ENCODE measurements at places on chromosomes 3 and 15.

DNA sequence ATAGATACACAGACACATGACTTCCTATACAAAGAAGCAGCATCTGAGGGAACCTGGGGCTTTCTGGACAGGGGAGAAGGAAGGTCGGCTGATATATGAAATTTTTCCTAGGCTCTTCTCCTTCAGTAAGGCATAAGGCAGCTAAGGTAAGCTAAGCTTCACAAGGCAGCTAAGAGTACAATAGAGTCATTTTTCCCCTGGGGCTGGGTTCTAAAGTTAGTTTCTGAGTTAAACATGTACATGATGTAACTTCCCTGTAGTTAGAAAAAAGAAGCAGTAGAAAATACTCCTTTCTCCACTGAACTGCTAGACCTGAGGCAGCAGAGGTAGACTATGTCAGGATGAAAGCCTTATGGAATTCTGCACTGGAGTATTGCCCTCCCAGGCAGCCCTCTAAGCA, 109.6 kb downstream of the PLD1 start:
- no peak for DNase-seq

DNA sequence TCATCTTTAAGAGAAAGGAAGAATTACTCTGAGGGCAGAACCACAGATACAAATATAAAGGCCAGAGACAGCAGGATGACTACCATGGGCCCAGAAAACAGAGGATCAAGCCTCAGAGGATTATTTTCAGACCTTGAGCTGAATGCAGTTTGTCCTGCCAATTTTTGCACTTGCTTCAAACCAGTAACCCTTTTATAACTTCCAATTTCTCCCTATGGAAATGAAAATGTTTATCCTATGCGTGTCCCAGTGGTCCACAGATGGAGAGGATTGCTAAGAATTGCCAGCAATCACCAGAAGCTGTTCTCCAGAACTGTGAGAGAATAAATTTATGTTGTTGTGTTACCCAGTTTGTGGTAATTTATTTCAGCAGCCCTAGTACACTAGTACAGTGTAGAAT, 26.4 kb upstream of the MME start:
- DNase-seq = no peak

- DNase-seq = no peak
Observed at GRCh38 chr15:26113296-26113695, 250.2 kb upstream of the ATP10A start.

DNA sequence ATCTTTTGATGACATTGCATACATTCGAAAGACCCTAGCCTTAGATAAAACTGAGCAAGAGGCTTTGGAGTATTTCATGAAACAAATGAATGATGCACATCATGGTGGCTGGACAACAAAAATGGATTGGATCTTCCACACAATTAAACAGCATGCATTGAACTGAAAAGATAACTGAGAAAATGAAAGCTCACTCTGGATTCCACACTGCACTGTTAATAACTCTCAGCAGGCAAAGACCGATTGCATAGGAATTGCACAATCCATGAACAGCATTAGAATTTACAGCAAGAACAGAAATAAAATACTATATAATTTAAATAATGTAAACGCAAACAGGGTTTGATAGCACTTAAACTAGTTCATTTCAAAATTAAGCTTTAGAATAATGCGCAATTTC, 16.7 kb downstream of the KCNMB3 start:
- no peak for DNase-seq

DNA sequence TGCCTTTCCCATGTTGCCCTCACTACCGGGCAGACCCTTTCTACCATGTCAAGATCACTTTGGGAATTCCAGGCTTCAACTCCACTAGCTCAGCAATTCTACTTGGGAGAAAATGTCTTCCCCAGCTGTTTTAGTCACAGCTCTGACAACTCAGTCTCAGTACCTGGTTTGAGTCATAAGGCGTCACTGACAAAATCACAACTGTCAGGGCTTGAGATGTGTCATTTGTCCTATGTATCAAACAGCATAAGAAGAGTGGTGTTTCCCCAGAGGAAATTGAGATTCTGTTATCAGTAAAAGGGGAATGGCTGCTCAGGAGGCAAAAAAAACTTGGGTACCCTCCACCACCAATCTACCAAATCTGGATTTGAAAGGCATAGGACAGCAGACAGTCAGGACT, 594.9 kb upstream of the SUCLG2 start:
- no peak for DNase-seq

GRCh38 chr3:133962849-133963248, 66.9 kb downstream of the SLCO2A1 start:
- no peak for DNase-seq

DNA sequence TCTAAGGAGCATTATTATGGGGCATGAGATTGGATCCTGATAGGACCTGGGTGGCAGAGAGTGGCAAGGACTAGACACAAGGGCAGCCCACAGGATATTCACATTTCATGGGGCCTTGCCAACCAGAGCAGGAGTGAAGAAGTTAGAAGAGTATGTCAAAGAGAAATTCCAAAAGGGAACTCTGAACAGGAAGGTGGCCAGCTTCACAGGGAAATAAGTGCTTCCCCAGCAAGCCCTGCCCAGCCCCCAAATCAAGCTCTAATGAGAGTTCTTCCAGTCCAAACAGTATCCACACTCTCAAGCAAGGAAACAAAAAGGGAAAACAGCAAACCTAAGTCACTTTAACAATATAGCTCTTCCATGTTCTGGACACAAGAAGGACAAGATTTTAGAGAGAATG, 130.2 kb upstream of the COL8A1 start:
- DNase-seq = no peak

- no peak for DNase-seq
Observed at GRCh38 chr15:94887391-94887790, 656.0 kb downstream of the MCTP2 start.
